ENCODE measurements at places on chromosomes 16 and 17.

DNA sequence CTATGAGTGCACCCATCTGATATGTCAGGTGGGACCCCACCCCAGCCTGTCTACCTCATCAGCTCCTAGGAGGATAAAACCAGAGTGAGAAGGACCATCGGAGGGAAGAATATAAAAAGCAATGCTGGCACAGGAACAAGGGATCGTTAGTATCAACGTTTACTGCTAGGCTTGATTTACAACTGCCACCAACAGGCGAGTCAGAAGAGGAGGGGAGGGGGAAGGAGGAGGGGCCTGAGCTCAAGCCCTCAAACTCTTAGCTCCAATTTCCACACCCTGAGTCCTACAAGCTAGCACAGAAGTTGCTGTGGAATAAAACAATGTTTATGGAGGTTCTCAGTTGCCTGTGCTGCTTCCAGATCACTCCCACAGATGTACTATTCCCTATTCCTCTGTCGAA, 234.5 kb downstream of the C16orf78 start:
- no peak for DNase-seq

DNA sequence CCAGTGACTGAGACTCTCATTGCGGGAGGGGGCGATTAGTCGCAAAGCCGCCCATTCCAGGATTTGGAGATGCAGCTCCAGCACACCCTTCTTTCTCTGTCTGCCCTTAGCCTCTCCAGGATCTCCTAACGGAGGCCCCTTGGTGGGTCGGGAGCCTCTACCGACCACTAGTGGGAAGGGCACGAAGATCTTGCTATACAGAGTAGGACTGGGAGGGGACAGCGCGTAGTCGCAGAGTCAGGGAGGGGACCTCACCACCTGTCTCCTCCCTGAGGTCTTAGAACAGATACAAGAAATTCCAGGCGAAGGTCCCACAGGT, 588 bp upstream of the SMTNL2 start:
- no peak for DNase-seq

GRCh38 chr16:24825696-24826095, 20.1 kb upstream of the SLC5A11 start:
- no peak for DNase-seq

DNA sequence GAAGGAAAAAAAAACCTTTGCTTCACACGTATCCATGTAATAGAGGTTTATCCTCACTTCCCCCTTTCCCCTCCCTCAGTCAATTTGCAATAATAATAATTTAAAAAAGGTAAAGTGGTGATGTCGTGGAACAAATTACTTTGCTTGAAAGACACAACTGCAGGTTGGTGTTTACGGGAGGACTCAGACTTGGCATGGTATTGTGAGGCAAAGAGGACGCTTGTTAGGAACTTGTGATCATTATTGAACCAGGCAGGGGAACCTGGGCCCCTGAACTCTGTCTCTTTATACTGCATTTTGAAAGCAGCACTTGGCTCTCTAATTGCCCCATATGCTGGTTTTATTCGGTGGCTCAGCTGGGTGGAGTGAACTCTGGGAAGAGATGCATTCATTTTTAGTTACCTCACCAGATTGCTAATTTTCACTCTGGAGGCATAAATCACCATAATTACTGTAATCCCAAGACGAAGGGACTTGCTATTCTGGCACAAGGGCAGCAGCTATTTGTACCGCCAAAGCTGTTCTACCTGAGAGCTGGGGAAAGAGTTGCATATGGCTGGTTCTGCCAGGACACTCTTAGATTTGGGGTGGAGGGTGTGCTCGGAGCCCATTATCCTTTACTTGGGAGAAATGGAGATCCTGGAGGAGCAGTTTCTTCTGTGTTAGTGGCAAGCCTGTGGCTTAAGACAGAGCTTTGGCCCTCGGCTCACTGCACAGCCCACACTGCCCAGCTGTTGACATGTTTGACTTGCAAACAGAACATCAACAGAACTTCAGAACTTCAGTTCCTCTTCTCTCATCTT, 5.7 kb upstream of the DHX8 start:
- DNase-seq: no peak

GRCh38 chr17:73678999-73679398, 34.8 kb upstream of the SDK2 start:
- DNase-seq: no peak

DNA sequence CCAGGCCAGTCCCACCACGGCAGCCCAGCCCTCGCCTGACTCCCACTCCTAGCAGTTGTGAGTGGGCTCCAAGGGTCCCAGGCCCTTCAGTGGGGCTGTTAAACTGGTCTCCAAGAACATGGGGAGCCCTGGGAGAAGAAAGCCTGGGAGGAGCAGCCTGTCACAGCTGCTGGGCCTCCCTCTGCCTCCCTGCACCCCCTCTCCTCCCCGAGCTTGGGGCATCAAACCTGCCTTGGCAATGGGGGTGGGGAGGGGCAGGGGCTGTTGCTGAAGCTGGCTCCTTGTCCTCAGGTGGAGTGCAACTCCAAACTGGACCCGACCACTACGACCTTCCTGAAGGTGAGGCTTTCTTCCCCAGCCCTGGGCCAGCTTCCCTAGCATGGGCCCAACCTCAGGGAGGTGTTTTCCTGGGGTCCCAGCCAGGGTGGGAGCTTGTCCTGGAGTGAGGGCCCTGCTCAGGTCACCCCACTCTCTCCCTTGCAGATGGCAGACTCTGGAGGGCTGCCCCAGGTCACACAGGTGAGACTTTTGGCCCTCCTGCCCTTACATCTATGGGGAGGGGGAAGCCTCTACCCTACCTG, 6.6 kb upstream of the SETD6 start:
- DNase-seq: no peak

DNA sequence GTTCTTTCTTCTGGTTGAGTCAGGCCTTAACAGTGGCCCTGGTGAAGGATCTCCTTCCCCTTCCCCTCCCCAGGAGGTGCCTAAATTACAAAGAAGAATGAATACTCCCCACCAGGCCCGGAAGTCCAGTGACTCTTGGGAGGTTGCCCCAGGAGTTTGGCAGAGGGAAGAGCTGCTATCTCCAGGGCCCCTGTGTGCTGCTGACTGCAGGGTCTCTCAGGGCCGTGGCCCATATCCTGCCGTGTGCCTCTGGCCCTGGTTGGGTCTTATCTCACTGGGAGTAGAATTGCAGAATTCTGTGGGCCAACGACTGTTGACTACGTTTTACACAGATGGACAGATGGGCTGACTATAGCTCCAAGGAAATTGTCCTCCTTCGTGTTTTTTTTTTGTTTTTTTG, 28.0 kb downstream of the AKAP1 start:
- DNase-seq: no peak

- no peak for DNase-seq
These were observed 811 bp upstream of the MAP2K3 start for GRCh38 chr17:21283482-21284318.

Data from stimulated activated CD4-positive, alpha-beta T cell treated with anti-CD3 and anti-CD28 coated beads, Interleukin-15, amount 100 ng/mL, for 1 hour (primary cell).